Hippocampal formation (tissue), 2 donors: ENCODE measurements at places on chromosomes 12 and 14.

DNA sequence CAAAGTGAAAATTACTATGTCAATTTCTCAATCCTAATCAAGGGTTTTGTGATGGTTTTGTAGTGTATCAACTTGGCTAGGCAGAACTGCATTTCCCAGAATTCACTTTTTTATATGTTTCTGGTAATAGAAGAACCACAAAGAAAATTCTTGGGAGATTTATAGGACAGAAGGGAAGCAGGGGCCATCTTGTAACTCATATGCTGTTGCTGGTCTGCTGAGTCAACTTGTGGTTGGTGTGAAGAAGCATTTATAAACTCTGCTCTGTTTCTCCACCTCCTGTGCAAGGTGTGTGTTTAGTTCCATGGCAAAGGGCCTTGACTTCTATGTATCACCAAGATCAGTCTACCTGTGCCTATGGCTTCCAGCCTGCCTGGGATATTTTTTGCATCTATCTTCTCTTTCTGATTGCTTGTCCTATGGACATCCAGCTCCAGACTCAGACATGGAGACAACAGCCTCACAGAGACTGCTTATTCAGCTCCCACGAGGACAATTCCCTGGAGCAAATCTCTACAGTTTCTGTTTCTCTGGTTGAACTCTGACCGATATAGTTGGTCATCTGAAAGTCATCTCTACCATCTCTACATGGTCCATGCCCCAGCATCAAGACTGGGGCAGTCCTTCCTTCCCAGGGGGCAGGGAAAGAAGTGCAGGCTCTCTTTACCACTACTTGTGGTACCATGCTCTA, 364.3 kb upstream of the DDHD1 start:
- no peak for DNase-seq

DNA sequence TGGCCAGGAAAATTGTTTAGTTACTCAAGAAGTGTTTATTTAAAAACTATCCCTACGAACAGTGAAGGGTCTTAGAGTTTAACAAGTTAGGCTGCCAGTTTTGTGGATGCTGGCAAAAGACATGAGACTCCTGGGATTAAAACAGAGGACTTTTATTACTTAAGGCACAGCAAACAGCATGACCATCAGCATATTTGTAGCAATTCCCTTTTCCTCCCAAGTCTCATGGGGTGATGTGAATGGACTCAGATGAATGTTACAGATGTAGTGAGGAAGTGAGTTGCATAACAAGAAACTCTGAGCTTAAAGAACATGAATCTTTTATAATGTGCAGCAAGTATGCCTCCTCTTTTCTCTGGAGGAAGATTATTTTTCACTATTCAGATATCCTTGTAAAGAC, 695.8 kb downstream of the RPS29 start:
- DNase-seq = no peak

GRCh38 chr14:33871394-33871793, 79.5 kb downstream of the EGLN3 start:
- no peak for DNase-seq

DNA sequence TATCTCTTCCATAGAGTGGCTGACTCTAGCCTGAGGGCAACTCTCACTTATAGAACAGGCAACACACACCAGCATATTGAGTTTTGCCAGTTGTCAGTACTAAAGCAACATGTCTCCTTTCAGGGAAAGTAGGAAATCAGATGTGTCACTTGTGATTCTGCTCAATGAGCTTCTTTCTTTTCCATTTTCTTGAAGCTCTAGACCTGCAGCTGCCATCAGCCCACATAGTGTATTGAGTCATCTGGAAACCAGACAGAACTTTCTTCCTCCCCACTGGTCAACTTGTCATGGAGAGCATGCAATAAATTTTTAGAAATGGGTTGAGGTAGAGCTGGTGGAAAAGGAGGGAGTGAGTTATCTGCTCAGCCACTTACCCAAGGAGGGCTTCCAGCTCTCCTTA, 209.0 kb upstream of the PLEKHG7 start:
- no peak for DNase-seq

DNA sequence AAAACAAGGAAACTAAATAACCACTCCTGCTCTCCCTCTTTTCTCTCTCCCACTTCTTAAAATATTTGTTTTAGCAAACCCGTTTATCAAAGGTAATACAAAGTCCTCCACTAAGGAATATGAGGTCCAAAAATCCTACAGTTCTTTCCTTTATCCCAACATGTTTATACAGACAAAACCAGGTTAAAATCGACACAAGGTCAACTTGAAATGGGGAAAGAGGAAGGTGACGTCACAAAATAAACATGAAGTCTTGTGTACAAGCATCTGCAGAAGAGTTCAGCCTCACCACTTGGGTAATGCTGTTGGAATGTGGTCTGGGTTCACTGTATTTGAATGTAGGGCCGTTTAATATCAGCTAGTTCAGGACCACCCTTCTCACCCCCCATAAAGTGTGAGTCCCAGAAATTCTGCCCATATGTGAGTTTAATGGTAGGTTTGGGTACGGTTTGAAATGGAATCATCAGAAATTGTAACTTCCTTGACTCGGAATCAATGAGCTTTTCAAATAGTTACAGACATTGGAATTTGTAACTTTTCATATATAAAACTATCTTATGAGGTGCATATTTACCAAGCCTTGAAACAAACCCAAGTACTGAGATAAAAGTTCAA, 120.0 kb upstream of the SLC38A2 start:
- no peak for DNase-seq

GRCh38 chr14:92719421-92719820, 29.0 kb downstream of the LGMN start:
- no peak for DNase-seq

GRCh38 chr14:100065942-100066574, 836 bp downstream of the EVL start:
- DNase-seq = no peak

DNA sequence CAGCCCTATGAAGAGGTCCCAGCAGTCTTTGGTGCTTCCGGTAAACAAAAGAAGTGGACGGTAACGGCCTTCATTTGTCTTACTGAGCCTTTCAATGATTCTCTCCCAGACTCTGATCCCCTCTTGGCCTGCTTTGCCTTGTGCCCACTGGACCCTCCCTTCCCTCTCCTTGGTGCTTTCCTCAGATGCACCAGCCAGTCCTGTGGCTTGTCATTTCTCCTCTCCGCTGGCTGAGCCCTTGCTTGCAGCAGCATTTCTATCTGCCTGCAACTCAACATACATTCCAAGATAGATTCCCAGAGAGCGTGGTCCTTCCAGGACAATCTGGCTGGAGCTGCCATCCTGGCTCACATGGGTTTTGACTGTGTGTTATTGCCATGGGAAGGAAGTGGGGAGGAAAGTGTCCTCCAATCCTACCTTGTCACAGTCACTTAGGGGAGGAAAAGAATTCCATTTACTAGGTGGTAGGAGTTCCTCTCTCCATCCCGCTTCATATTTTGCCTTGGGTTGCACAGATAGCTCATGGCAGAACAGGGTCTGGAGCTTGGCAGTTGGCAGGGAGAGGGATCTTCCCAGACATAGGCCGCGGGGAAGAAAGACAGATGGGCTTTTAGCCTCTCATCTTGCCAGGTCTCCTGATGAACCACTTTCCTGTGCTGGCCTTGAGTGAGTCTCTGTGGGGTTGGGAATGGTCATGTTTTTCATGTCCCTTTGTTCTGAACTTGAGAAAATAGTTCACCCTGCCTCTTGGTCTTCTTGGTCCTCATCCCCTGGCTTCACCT, 92.8 kb upstream of the KCNA1 start:
- DNase-seq = no peak

GRCh38 chr12:50557421-50557820, 52.6 kb downstream of the DIP2B start:
- no peak for DNase-seq

DNA sequence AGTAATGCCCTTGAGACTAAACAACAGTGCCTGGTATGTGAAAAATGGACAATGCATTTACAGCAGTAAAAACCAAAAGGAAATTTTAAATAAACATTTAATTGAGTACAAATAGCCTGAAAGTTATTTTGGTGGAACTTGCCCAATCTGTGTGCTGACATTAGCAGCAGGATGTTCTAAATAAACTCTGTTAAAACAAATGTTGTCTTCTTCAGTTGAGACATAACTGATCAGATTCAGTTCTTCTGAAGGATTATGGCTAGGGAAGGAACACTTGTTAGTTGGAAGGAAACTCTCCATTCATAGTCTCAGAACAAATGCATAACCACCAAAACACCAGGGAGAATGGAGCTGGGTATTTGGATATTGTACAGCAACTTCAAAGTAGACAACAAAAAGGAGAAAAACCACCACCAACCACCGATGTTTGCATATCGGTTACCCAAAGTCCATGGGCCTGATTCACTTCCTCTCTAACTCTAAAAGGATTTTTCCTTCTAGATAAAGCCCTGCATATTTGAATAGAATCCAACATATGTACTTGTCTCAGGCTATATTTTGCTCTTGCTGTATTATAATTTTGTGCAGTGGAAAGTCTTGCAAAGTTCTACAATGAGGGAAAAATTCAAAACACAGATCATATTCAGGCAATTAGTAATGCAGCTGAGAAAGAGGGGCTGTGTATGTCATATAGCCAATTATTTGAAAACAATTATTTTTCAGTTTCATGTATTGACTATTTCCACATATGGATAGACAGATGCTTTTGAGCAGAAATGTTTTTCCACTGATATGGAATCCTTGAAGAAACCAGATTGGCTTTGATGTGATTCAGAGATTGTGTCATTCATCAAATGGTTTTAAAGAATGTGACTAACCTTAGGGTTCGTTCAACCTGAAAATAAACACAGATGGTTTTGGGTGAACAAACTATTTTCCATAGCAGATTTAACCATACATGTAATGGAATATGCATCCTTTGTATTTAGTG, 152.2 kb upstream of the BMP4 start:
- DNase-seq = no peak

GRCh38 chr14:68787092-68787992, 5.5 kb downstream of the ZFP36L1 start:
- no peak for DNase-seq

DNA sequence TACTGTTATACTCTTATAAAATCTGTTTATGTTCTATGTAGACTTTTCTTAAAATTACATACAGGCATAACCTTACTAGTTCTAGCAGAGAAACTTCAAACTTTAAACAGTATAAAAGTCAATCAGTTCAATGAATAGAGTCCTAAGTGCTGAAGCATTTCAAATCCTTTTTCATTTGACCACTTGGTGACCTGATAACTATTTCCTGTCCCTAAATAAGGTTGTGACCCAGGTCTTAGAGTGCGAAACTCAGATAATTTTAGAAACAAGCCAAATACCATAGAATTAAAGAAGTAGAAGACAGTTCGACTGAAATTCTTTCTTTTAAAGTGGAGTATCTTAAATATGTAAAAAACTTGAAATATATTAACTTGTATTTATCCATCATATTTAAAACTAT, 96.2 kb upstream of the ALX1 start:
- DNase-seq = no peak

DNA sequence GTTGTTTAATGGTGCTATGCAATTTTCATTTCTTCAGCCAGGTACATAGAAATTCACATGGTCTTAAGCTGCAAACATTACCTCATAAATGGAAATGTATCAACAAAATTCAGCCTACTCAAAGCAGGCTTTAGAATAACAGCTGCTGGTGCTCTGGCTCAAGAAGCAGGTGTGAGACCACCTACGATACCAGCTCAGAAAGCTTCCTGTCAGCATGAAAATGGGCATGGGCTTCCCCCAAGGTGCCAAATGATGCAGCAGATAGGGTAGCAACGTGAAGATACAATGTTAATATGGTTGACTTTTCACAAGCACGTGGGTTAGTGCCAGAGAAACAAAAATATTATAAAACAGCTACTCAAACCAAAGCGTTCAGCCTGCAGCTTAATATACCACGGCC, 343.4 kb upstream of the PRICKLE1 start:
- no peak for DNase-seq

GRCh38 chr12:111394480-111394879, 11.2 kb upstream of the SH2B3 start:
- no peak for DNase-seq

DNA sequence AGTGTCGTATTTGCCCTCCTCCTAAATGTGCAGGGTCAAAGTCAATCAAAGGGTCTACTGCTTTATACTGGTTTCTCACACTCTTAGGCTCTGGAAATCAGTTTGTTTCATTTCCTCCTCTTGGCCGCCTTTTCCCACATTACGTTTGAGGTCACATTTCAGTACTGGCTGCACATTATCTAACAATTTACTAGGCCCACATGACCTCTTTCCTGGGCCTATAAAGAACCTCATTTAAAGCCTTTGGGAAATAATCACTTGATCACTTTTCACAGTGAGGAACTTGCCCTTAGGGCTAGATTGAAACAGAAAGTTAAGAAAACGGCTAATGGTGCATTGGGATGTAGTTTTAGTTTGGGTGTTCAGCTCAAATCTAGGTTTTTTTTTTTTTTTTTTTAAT, 497.5 kb downstream of the RERGL start:
- DNase-seq = no peak

DNA sequence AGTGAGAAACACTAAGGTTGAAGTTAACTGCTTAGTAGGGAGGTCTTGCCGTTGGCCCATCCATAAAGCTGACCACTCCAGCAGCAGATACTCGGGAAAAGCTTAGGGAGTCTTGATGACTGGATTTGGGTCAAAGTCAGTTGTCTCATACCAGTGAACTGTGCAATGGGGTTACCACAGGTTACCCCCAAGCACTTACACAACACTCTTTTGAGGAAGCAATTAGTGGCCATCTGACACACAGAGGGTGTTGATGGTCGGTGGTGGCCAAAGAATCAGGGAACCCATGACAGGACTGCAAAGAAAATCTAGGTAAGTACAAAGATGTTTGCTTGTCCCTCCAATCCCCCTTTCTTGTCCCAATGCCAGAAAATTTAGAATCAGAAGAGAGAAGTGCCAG, 410.2 kb downstream of the APAF1 start:
- DNase-seq = no peak

GRCh38 chr14:37594238-37594970, 645 bp downstream of the FOXA1 start:
- no peak for DNase-seq

- no peak for DNase-seq
These were observed 32.3 kb downstream of the CDKN1B start for GRCh38 chr12:12749433-12749832.

DNA sequence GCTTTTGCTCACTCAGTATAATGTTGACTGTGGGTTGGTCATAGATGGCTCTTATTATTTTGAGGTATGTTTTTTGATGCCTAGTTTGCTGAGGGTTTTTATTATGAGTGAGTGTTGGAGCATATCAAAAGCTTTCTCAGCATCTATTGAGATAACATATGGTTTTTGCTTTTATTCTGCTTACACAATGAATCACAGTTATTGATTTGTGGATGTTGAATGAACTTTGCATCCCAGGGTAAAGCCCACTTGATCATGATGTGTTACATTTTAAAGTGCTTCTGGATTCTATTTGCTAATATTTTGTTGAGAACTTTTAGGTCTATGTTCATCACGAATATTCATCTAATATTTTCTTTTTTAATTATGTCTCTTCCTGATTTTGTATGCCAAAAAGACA, 1260.3 kb downstream of the TMEM121 start:
- no peak for DNase-seq
